ENCODE measurements at places on chromosomes 3 and 15.

DNA sequence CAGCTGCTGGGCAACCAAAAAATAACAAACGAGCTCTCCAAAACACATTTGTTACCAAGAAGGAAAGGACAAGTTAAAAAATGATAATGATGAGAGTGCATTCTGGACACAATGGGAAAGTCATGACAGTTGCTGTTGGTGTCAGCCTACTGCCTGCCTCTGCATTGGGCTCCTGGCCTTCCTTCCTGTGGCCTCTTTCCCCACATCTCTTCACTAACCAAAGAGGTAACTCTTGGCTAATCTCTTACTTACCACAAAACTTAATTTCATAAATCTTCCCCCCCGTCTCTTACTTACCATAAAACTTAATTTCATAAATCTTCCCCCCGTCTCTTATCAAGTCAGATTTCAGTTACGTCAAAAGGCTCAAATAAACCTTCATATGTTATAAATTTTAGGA is 58.6 kb downstream of the AGTR1 start:
- no peak for DNase-seq

GRCh38 chr15:64695561-64695992 is 79.8 kb downstream of the RBPMS2 start:
- no peak for DNase-seq

GRCh38 chr3:94019659-94020058 is 8.7 kb downstream of the STX19 start:
- DNase-seq = no peak

- DNase-seq = no peak
Measured at GRCh38 chr3:23741036-23741706, 64.6 kb upstream of the UBE2E1 start.

DNA sequence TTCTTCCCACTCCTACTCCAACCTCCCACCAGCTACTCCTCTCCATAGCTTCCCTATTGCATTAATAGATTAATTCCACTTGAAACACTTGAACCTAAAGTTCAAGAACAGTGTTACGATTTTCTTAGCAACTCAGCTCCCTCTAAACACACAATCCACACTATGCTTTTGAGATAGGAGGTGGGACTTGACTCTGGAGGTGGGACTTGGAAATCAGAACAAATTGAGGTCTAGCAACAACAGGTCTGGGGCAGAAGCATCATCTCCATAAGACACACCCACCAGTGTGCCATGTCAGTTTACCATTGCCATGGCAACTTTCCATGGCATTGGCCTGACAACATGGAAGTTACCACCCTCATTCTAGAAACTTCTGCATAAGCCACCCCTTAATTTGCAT is 336.5 kb upstream of the ALCAM start:
- no peak for DNase-seq

DNA sequence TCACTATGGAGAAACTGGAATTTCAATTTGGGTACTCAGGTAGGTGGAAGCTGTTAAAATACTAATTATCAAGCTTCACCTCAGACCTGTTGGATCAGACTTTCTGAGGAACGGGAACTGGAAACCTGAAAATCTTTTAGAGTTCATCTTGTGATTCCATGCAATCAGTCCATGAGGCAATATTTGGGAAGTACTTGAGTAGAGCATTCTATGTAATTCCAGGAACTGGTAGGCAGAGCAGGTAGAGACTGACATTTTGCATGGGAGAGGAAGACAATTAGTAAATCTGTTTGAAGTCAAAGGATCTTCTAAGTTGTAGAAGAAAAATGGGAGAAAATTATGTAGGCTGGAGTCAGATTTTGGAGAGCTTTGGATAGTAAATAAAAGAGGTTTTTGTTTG is 43.1 kb downstream of the FGF7 start:
- no peak for DNase-seq

- DNase-seq = no peak
Measured at GRCh38 chr15:89225588-89225987, 4.2 kb upstream of the RLBP1 start.

DNA sequence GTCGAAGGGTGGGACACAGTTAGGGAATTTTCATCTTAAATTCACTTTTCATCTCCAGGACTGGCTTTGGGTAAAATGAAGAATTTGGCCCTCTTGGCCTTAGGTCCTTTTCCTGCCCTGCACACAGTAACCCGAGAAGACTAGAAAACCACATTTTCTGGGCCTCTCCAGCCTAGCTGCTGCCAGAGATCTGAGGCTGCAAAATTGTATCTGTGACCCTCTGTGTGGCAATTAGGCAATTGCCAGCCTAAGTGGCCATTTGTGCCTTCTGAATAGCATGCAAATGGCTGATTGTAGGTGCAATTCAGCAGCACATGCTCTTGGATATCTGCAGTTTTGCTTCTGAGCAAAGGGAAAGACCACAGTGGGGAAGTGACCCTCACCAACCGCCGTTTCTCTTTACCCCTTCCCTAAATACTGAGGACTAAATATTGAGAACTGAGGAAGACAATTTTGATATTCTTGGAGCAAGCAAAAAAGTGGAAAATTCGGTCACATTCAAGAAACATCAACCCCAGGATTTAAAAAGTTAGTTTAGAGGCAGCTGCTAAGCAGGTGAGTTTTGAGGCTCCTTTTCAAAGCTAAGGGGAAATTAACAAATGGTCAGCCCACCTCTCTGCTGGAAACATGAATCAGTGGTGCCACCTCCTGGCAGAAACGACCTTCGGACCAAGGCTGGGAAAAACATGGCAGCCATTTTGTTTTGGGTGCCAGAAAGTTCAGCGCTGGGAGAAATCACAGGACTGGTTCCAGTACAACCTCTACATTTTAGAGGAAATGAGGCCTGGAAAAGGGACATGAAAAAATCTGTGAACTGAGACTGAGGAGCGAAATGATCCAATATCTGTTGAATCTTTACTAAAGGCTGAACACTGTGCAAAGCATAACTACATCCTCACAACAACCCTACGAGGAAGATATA is 56.6 kb upstream of the PRTG start:
- DNase-seq = no peak

- no peak for DNase-seq
Measured at GRCh38 chr3:69066121-69066520, 14.0 kb upstream of the TMF1 start.

- no peak for DNase-seq
Measured at GRCh38 chr3:126523745-126524428, at the start of gene CHST13. Gene CHST13 (plus strand): TSS chr3:126524155. CDS start chr3:126524333, 178 bp downstream.

DNA sequence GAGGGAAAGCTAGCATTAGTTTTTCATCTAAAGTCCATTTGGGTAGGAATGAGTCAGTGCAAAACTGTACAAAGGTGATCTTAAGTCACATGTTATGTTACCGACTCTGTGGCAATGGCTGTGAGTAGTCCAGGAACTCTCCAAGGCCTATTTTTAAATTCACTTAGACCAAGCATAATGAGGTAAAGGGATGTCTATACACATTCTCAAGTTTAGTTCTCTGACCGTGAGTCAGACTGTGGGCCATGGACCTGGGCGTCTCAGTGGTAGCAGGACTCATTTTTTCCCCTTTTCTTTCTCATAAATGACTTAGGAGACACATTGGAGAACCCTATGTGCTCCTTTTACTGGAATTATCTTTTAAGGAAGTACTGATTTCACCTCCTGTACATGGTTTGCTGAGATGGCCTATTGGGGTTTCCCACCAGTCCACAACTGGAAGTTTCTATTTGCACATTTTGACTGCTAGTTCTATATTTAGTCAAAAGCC is 488.7 kb upstream of the TPRG1 start:
- no peak for DNase-seq

DNA sequence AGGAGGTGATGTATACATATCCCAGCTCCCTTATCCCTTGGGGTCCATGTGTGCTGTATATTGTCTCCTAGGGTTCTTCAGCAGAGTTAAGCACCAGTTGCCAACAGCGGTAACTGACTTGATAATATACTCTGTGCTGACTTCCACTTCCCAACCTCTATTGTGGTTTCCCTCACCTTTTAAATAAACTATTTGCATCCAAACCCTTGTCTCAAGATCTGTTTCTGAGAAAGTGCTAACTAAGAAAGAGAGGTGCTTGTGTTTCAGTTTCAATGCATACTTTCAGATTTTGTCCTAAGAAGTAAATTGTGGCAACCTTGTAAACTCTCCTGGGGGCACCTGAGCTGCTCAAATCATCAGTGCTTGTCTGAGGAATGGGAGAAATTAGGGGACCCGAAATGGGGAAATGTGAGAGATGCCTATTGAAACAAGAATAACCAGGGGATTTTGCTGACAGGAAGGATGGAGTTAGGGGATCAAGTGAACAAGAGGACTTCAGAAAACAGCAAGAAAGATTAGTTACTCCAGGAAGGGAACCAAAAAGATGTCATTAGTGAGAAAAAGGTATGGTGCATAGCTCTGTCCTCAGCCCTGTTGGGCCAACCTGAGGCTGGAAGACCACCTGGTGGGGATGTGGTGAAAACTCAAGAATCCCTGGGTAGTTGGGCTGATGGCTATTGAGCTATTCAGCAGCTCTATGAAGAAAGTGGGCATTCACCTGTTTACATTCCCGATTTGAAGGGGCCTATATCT is 50.9 kb upstream of the MRPL3 start:
- DNase-seq = no peak

DNA sequence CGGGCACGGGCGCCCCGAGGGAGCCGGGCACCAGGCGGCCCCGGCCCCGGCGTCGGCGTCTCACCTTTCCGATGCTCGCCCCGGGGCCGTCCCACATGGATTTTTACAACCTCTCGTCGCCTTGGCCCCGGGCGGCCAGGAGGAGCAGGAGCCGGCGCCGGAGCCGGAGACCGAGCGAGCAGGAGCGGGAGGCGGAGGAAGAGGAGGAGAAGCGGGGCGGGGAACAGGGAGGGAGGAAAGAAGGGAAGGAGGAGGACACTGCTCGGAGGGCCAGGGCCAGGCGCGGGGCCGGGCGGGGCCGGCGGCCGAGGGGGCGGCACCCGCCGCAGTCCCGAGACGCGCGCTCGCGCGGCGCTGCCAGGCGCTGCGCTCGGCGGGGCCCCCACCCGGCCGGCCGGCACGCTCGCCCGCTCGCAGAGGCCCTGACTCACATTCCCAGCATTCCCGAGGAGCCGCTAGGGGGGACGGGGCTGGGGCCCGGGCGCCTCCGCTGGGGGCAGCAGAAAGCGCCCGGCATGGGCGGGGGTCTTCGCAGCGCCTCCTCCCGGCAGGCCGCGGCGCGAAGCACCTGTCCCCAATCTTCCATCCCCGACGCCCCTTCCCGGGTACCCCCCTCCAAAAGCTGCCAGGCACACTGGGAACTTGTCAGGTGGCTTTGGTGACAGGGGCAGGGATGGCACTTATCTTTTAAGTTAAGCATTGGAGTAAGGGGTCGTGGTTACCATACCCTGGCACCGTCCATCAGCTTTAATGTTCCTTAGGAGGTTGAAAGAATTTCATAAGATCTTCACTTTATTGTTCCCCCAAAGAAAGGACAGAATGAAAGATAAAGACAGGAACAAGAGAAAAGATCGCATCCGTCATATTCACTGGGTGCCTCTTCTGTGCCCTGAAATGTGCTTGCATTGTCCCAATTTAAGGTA is at the start of gene ERC2:
TSS of gene ERC2 (minus strand) at position 284 of the 923 bp plus-strand sequence.
- no peak for DNase-seq

GRCh38 chr15:62502451-62502850 is 337.4 kb upstream of the C2CD4B start:
- no peak for DNase-seq

GRCh38 chr15:59282515-59283337 is 76.1 kb downstream of the LDHAL6B start:
- no peak for DNase-seq

GRCh38 chr3:146189519-146190173 is 28.7 kb upstream of the PLOD2 start:
- DNase-seq = peak; percentile 13

- peak; percentile 35 for DNase-seq
Measured at GRCh38 chr3:12479919-12480427, 4.3 kb upstream of the TSEN2 start.

DNA sequence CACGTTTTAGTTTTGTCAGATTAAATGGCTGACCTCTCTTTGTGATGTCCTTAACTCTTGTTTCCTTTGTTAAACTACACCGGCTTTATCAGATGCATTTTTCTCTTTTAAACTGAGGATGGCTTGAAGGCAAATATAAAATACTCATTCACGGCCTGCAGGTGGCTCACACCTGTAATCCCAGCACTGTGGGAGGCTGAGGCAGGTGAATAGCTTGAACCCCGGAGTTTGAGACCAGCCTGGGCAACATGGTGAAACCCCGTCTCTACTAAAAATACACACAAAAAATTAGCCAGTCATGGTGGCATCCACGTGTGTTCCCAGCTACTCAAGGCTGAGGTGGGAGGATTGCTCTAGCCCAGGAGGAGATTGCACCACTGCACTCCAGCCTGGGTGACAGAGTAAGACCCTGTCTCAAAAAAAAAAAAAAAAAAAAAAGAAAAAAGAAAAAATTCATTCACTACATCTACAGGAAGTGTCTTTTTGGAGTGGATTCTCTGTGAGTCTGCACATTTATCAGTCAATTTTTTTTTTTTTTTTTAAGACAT is 34.7 kb upstream of the SACM1L start:
- no peak for DNase-seq

- DNase-seq = no peak
Measured at GRCh38 chr3:18438586-18438985, 13.4 kb upstream of the SATB1 start.

GRCh38 chr3:59540696-59541095 is 490.9 kb upstream of the CFAP20DC start:
- DNase-seq = no peak

DNA sequence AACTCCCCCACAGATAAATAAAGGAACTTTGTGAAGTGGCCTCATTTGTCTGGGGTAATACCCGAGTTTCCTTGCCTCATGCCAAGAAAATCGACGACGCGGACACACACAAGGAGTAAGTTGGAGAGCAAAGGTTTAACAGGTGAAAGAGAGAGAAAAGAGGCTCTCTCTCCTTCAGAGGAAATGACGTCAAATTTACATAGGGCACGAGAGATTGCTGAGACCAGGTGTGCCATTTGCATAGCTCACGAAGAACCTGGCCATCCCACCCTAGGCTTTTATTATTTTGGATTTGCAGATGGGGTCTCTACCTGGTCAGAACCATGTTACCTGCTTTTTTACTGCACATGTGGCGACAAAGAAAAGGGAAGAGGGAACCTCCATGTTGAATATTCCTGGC is 49.3 kb upstream of the IGF2BP2 start:
- DNase-seq = no peak

GRCh38 chr3:50749822-50750221 is 75.1 kb downstream of the DOCK3 start:
- DNase-seq = no peak

- no peak for DNase-seq
Measured at GRCh38 chr3:125129512-125129997, 73.8 kb upstream of the HEG1 start.

- DNase-seq = no peak
Measured at GRCh38 chr3:127674790-127675189, 2.0 kb downstream of the ABTB1 start.

GRCh38 chr15:57797110-57797509 is 90.6 kb downstream of the POLR2M start:
- DNase-seq = no peak

DNA sequence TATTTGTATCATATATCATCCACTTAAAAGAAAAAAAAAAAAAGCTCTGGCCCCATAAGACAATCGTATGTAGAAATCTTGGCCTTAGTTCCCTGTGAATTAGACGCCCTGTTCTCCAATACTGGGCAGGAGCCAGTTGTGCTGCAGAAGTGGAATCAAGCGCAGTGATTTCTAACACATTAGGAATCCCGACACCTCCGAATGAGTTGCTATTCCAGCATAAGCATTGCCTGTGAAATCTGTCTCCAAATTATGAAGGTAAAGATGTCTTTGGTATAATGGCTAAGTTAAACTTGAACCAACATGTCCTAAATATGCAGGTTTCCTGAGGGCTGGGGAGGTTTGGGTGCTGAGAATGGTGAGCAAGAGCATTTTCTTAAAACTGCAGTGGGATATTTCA is 199.4 kb upstream of the ARRDC4 start:
- no peak for DNase-seq

- DNase-seq = no peak
Measured at GRCh38 chr3:27577504-27577903, 93.3 kb upstream of the SLC4A7 start.

- no peak for DNase-seq
Measured at GRCh38 chr3:74139648-74140047, 474.8 kb downstream of the CNTN3 start.
